SK-N-SH (cell line): ENCODE measurements at places on chromosomes 7 and 10. TPM values are rescaled to one million over a fixed set of nuclear protein-coding genes. Genes with fewer than 3 reads are reported as not detected.

GRCh38 chr7:20624666-20625385 is 9.4 kb downstream of the ABCB5 start:
- DNase-seq = no peak

DNA sequence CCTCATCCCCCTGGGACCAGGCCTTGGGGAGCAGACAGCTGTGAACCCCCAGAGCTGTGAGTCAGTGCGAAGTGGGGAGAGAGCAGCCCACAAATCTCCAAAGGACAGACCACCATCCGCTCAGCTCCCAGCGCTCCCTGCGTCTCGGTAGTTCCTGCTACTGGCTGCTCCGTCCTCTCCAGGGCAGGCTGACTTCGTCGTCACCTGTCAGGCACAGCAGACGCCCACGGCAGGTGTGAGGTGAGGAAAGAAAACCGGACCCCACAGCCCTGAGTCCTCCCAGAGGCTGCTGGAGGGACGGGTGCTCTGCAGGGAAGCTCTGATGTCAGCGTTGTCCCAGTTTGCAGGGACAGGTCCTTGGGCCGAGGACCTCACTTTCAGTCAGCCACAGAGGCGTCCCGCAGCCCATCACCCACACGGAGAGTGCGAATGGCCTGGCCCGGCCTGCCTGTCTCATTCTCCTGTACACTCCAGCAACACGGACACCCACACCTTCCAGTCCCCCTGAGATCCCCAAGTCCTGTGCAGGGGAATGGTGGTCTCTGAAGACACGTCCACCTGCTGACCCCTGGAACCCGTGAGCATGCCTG is 95.2 kb downstream of the DNAJB6 start:
- no peak for DNase-seq

- DNase-seq = no peak
Measured at GRCh38 chr7:43105521-43106120, 6.8 kb upstream of the HECW1 start.

- peak; percentile 88 for DNase-seq
Measured at GRCh38 chr7:101077303-101078086, 7.8 kb upstream of the TRIM56 start.

DNA sequence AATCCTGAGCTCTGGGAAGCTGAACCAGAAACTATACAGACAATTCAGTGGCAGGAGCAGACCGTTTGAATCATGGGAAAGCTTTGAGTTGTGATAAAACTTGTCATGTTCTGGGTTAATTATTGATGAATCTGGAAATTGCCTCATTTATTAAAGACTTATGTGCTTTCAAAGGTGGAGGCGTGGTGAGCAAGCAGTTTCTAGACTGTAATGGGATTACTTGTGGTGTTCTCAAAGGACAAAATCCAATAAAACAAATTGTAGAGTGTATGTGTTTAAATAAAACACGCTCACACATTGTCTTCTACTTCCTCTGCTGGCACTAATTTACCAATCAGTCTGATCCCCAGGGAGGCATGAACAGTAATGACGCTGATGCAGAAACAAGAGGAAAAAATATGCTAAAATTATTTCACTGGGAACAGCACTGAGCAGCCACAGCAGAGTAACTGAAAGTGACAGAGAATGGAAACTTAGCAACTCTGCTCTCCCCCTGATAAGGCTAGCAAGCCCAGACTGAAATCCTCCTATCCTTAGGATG is 25.1 kb downstream of the PARD3 start:
- DNase-seq = peak; percentile 39

DNA sequence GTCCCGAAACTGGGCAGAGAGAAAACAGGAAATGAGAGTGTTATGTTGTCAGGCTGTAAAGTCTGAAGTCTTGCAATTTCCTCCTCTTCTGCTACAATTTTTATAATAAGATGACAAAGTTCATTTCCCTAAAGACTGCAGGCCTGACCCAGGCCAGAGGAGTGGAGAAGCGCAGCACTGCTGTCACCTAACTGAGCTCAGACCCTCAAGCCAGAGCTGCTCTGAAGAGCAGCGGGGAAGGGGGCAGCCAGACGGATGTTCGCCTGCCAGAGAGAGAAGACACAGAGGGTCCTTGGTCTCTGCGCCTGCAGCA is 12.6 kb upstream of the AOAH start:
- DNase-seq = no peak

DNA sequence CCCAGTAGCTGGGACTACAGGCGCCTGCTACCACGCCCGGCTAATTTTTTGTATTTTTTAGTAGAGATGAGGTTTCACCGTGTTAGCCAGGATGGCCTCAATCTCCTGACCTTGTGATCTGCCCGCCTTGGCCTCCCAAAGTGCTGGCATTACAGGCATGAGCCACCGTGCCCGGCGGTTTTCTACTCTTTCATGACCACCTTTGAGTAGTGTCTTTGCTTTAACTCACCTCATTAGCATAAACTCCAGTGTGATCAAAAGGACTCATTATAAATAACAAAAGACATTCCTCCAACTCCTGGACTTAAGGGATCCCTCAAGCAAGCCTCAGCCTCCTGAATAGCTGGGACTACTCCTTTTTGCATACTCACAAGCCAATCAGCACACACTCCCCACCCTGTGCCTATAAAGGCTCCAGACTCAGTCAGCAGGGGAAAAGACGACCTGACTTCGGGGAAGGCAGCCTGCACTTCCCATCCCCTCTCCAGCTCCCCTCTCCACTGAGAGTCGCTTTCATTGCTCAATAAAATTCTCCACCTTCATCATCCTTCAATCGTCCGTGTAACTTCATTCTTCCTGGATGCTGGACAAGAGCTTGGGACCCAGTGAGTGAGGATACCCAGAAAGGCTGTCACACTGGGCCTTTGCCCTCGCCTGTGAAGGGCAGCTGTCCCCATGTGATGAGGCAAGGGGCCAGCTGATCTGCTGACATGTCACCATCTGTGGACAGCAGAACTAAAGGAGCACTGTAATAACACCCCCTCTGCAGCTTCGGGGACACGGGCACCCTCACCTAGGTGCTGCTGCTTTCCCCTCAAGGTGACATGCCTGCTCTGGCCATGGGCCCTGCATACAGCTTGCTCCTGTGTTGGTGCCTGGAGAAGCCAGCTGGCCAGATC is 35.0 kb upstream of the EIF4H start:
- DNase-seq = no peak

GRCh38 chr10:132310701-132311337 is 3.1 kb upstream of the STK32C start:
- DNase-seq = no peak

DNA sequence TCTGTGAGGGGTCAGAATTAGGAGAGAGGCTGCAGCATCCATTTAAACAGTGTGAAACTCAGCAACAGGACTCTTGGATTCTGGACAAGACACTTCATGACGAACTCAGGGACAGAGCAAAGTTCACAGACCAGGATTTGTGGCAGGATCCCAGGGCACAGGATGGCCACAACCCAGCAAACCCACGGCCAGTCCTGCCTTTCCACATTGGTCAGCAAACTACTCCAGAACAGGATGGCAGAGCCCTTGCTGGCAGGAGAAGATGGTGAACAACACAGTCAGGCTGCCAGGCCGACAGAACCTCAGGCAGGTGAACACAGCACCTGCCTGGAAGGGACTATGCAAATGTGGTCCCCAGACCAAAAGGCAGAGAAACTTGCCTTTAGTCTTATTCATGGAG is 34.4 kb downstream of the VSTM4 start:
- DNase-seq = no peak

- DNase-seq = no peak
Measured at GRCh38 chr10:118153287-118153686, 106.5 kb upstream of the RAB11FIP2 start.

- DNase-seq = peak; percentile 71
Measured at GRCh38 chr7:155490697-155491628, 33.0 kb downstream of the EN2 start.

Gene HTR5A
- not detected in 2 replicates for polyA plus RNA-seq

Gene GDF2
- not detected in 2 replicates for polyA plus RNA-seq

Gene CYP2W1
- polyA plus RNA-seq = 0.06 and 0.10 TPM in 2 replicates

Gene COMTD1
- polyA plus RNA-seq = 7.6 and 8.0 TPM in 2 replicates

Gene MSANTD7
- polyA plus RNA-seq = 3.2 and 3.9 TPM in 2 replicates
